ENCODE measurements at places on chromosomes 7 and 10.

DNA sequence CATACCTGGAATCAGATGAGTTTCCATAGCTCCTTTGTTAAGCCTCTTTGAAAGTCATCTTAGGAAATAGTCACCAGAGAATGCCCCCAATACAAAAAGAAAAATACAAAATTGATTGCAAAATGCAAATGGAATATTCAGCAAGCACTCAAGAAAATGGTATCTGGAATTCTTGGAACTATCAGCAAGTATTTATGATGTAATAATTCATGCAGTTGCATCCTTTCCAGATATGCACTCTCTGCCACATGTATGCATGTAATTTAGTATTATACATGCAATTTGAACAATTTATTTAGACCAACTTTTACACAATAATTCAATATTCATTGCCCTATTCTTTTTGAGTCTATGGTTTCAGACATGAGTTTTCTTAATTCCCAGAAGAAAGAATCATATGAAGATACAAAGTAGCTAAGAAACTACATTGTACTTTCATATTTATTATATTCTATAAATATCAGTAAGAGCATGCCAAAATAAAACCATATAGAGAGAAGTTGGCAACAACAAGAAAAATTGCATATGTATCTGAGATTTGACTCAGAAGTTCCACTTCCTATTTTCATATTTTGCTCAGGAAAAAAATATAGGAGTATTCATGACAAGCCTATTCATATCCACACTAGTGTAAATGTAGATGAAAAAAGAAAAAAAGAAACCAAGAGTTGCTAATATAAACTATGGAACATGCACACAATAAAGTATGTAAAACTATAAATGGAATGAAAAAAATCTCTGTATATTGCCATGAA lies 338.5 kb downstream of the SEMA3D start:
- DNase-seq, result no peak

- DNase-seq, result peak; percentile 44
These were observed 55.1 kb downstream of the FAM53B start for GRCh38 chr10:124688889-124689670.

DNA sequence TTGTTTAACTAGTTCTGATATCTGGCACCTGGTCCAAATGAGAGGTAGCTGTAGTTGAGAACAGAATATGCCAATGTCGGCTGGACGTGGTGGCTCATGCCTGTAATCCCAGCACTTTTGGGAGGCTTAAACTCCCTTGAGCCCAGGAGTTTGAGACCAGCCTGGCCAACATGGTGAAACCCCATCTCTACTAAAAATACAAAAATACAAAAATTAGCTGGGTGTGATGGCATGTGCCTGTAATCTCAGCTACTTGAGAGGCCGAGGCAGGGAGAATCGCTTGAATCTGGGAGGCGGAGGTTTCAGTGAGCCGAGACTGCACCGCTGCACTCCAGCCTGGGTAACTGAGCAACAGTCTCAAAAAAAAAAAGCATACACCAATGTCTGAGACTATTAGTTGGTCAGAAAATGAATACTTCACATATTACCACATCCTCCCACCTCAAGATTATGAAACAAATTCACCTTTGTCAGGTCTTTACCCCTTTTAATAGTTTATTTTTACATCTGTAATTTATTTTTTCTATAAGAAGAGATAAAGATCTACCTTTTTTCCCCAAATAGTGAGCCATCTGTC lies 38.8 kb downstream of the EPC1 start:
- no peak for DNase-seq

DNA sequence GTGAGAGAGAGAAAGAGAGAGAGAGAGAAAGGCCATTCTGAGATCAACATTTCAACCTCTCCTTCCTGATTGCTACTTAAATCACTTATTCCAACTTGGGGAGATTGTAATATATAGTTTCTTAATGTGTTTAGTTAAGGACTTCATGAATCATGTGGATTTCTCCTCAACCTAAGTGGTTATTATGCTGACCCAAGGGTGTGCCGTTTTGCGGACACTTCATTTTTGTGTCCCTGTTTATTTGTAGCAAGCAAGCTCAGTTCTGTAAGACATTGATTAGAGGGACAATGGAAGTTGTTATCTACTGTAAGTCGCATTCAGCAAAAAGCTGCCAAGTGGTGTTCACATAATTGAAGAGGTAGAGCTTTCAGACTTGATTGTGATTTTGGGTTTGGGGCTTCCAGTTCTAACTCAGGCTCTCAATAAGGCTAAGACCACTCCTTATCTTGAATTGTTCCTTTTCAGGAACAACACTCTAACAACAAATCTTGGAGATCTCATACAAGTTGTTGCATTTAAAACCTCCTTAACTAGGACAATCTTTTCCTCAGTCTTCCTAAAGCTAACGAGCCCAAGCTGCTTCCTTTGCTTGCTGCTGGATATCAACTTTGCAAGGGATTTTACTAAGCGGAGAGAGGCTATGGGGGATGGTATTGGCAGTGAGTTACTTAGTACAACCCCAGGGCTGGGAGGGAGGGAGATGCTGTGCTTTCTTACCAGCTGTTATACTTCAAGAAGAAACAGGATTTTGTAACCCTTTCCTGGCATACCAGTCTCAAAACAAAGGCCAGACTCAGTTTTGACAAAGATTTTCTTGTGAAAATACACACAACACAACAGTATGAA lies 19.8 kb upstream of the COL1A2 start:
- DNase-seq, result no peak

DNA sequence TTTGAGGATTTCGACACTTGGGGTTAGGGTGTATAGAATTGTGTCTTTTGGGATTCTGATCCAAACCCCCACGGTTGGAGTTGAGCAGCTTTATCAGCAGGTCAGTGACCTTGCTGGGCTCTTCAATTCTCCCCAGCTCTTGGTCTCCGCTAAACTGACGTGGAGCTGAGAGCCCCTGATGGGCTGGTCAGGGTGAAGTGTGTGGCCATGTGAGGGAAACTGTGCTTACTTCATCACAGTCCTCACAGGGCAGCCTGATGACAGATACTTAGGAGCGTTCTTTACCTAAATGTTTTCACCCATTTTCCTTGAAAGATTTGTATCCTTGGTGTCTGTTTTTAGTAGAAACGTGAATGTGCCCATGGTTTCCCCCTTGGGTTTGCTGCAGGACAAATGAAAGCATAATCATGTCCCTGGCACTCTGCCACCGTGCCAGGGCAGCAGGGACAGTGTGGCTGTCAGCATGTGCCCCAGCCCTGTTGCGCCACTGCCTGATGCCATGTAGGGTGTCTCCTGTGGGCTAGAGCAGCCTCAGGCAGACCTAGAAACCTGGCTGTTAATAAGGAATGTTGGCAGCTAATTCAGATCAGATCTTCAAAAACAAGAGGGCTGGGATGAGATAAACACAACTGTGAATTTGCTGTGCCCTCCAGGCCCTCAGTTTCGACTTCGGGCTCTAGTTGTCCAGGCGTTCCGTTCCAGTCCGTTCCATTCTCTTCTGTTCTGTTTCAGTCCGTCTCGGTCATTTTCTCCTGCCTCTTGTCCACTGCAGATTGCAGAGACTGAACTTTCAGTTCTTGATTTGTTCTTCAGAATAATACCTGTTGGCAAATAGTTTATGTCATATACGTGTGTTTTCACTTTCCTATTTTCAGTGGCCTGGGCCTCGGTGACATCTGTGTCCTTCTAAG lies 96.8 kb downstream of the TRRAP start:
- no peak for DNase-seq

GRCh38 chr7:106866298-106867281 lies 1.5 kb downstream of the PIK3CG start:
- DNase-seq, result no peak

DNA sequence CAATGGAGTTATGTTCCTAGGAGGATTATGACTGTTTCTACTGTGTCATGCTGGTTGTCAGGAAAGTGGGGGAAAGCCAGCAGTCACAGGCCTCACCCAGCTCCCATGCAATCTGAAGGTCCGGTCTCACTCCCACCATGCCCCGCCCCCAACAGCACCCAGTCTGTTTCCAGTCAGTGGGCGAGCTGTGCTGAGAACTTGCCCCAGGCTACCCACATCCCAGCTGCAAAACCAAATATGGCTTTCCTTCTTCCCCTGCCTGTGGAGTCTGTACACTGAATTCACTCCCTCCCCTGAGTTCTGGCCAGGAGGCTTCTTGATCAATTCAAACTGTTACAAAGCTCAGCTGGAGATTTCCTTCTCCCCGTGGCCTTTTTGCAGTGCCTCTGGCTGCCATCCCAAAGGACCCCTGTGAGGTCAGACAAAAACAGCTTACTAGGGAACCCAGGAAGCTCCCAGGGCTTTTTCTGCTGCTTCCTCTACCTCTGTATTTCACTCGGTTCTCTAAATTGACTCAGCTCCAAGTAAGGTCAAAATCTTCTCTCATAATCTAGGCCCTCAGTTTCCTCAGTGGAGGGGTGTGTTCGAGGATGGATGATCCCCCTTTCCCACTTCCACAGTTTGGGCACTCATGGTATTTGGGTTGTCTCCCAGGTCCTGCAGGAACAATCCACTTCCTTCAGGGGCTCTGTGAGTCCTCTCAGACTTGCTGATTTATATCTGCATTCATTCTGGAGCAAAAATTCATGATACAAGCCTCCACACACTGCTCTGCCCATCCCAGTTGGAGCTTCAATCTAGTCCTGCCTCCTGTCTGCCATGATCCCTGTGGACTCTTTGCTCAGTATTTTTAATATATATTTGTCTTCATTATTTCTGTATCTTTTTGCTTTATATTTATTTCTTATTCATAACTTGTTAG lies 205.5 kb downstream of the SEMA3D start:
- DNase-seq, result no peak

GRCh38 chr7:109529712-109530111 lies 960.0 kb downstream of the DNAJB9 start:
- no peak for DNase-seq

DNA sequence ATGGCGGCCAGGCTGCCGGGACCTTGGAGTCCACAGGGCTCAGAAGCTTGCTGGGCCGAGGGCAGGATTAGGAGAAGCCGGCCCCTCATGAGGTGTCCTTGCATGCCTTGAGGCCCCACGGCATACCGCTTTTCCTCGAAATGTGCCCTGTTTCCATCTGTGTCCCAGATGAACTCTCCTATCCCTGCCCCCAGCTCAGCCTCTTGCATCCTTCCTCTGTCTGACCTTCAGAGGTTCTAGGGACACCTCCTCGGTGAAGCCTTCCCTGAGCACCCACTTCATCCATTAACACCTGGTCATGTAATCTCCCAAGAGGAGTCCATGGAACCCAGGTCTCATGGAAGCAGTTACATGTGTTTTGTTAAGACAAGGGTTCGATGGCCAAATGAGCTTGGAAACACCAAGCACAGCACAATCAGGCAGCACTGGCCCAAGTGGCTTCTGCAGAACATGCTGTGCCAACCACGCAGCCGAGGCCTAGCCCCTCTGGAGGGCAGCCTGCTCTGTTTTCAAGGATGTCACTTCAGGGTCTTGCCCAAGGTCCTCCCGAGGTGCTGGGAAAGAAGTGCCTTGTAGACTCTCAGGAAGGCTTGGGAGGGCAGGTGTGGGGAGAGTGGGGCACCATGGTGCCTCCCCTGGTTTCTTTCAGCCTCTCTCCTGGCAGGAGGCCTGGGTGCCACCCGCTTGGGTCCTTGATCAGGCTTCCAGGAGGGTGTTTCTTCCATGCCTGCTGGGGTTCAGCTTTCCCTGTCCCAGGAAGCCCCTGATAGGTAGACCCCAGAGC lies 124.3 kb downstream of the NEURL1 start:
- DNase-seq, result no peak

DNA sequence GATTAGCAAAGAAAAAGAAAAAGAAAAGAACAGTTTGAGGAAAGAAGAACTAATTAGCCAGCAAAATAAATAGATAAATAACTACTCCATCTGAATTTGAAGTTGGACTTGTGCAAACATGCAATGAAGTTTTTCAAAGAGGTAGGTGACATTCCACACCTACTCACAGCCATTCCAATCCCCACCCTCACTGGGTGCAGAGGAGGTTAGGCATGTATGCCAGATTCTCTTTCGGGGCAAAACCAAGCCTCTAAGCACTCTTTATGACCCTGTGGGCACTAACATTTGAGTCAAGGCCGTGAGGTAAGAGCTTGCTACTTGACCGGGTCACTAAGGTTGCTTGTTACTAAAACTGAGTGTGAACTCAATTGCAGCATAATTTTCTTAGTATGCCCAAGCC lies 108.4 kb upstream of the SEMA3A start:
- no peak for DNase-seq

DNA sequence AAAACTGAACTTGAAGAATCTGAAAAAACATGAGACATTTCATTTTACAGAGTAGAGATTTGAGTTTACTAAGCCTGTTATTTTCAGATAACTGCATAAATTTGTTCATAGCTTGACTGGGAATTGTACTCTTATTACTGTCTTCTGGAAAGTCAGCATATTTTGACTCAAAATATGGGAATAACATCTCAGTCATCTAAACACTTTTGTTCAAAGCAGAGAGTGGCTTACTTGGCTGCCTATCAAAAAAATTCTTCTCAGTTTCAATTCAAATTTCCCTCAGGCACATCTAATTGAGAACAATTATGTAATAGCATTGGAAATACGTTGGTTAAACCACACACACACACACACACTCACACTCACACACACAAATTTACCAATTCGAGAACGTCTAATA lies 384.6 kb downstream of the ARL4A start:
- DNase-seq, result no peak

DNA sequence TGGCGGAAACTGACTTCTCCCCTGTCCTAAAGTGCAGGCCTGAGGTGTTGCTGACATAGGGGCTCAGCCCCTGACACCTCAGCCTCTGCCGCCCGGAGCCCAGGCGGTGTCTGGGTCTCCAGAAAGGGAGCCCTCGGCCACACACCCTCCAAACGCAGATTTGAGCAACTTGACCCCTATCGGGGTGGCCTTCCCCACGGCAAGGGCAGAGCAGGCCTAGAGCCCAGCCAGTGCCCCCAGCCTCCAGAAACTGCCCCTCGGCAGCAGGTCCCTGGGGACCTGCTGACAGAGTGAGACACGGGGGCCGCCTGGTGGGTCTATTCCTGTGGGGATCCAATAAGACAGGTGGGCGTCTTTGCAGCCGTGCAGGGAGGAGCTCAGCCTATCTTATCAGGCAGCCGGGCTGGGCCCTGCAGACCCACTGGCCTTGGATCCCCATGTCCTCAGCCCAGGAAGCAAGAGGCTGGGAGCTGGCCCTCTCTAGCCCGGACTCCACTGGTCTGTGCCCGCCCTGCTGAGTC lies 11.0 kb downstream of the TMEM184A start:
- no peak for DNase-seq

GRCh38 chr10:16943295-16944285 lies 126.4 kb upstream of the RSU1 start:
- DNase-seq, result no peak

DNA sequence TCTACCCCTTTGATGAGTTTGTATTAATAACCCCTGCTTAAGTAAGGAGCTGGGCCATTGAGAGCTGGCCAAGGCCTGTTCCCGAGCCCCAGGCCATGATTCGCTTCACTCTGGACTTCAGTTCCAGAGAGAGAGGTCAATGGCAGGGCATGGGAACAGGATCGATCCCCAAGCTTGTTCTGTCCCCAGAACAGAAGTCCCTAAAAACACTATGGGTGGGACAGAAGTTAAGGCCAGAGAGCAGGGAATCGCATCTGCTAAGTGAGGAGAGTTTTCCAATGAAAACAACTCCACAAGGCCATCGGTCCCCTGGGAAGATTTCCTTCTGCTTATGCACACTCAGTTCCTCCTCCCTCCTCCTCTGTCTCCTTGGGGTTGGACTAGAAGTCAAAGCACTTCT lies 159.6 kb downstream of the LSM5 start:
- DNase-seq, result no peak

- no peak for DNase-seq
These were observed 51.7 kb downstream of the GOLGA7B start for GRCh38 chr10:97901381-97901780.

Data from stimulated activated CD8-positive, alpha-beta memory T cell treated with anti-CD3 and anti-CD28 coated beads, Interleukin-4, amount 100 ng/mL, for 24 hours (primary cell).